Stimulated activated CD8-positive, alpha-beta memory T cell treated with anti-CD3 and anti-CD28 coated beads, Interleukin-15, amount 100 ng/mL, for 24 hours (primary cell): ENCODE measurements at places on chromosomes 12 and 14.

DNA sequence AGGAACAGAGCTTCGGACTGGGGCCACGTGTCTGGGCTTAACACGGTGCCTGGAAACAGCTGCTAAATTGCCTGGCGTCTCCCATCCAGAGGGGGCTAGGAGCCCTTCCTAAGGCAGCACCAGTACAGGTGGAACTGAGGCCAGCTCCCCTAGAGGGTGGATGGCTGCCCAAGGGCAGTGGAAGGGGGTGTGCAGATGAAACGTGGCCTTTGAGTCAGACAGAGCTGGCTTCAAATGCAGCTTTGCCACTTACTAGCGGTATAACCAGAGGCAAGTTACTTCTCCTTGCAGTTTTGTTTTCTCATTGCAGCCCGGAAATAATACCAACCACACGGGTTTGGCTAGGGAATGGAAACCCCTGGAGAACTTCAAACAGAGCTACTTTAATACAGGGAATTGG is 59.3 kb upstream of the SLC24A4 start:
- DNase-seq, result no peak

- no peak for DNase-seq
These were observed 114.3 kb downstream of the ADCK1 start for GRCh38 chr14:77914073-77914721.

DNA sequence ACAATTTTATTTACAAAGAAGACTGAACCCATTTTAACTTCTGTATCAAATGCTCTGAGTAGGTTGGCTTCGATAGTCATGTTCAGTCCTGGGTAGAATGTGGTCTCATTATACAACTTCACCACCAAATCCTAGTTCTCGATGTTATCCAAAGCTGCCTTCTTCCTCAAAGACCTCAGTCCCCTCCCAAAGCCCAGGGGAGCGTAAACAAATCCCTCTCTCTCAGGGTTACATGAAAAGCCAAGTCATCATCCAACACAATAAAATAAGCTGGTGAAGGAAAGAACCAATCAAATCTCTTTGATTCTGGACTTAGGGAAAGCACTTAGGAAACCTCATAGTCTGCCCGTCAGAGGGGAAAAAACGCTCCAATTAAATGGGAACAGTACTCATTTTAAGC is 9.1 kb downstream of the PTCSC3 start:
- DNase-seq, result no peak

- DNase-seq, result no peak
These were observed 276.9 kb upstream of the PRKD1 start for GRCh38 chr14:30204431-30204980.

DNA sequence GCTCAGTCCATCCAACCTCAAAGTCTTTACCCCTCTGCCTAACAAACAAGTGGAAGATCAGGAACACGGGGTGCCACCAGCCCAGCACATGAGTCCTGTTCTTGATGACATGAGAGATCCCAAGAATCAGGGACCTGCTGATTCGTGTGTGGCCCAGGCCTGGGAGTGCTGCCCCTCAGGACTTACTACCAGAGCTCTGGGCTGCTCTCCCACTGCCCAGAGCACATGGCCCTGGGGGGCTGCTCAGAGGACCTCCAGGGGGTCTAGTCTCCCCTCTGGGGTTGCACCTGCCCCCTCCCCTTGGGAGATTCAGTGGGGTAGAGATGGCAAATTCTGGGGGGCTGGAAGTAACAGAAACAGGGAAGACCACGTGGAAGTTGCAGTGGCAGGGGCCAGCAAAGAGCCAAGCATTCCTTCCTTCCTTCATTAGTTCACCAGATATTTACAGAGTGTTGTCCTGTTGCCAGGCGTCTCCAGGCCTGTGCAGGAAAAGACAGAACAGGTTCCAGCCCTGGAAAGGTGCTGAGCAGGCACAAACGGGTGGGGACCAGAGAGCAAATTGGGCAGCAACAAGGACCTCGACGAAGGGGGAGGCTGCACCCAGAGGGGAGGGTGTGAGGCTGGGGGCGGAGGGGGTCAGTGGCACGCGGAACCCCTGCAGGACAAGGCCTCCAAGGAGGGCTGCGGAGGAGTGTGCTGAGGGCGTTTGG is 45.1 kb upstream of the MEG3 start:
- no peak for DNase-seq

- DNase-seq, result no peak
These were observed 96.7 kb downstream of the SLC25A47 start for GRCh38 chr14:100419856-100420255.

- no peak for DNase-seq
These were observed 95.1 kb downstream of the TTC8 start for GRCh38 chr14:88919502-88919901.

DNA sequence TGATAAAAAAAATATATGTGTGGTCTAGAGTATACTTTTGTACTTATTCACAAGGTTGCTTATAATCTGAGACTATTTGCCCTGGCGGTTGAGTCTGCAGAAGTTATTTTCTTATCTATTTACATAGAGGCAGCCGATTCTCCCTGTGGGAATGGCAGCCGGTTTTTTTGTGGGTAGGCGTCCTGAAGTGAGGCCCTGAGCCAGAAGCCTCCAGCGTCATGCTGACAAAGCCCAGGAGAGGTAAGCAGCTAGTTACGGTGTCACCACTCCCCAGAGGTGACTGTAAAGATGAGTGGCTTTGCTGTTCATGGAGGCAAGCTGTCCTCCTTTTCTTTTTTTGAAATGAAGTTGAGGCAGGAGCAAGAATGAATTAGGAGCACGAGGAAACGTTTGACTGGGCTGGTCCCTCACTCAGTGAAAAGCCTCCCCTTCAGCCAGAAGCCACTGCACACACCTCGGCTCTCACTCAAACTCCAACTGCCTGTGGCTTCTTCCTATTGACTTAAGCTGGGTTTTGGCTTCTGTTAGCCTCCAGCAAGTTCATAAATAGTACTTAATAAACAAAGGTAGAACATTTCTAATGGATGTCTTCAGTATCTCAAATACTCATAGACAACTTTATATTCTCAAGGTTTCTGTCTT is 21.5 kb downstream of the PAX9 start:
- DNase-seq, result no peak

GRCh38 chr12:11787437-11787836 is 138.0 kb downstream of the ETV6 start:
- no peak for DNase-seq

- no peak for DNase-seq
These were observed 30.9 kb upstream of the ANKRD9 start for GRCh38 chr14:102540315-102541028.

GRCh38 chr14:30162066-30162465 is 234.4 kb upstream of the PRKD1 start:
- no peak for DNase-seq

- no peak for DNase-seq
These were observed 51.0 kb downstream of the WDHD1 start for GRCh38 chr14:54975856-54976255.

GRCh38 chr12:53543539-53543938 is 36.3 kb upstream of the NPFF start:
- peak; percentile 1 for DNase-seq

- DNase-seq, result no peak
These were observed 867.5 kb upstream of the TMEM132C start for GRCh38 chr12:127399451-127399850.

DNA sequence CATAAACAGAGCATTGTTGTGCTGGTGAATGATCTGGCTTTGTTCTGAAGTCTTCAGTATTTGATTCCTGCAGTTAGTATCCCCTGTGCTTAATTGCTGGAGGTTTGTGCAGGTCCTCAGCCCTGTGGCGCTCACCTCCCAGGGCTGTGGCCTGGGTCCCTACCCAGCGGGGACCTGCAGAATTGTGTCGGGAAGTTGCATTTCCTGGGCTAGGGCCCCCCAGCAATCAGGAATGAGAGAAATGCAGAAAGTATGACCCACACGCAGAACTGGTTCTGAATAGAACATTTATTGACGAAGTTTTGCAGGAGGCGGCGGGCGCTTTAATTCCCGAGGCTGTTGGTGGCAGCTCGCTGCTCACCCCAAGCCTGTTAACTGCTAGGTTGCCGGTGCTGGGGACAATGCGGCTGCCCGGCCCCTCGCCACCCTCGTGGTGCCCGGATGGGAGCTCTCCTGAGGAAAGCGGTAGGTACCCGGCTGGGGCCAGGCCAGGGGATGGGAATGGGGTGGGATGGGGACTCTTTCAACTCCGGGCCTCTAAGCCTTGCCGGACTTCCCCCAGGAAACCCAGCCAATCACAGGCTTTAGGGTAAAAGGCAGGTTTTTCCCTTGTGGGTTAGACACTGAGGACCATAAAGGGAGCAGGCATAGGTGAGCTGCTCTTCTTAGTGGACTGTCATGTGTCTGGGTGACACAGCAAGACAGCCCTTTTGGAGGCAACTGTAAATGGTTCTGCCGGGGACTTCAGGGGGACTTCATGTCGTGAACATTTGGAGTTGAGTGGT is 11.6 kb downstream of the PLEKHG3 start:
- DNase-seq, result no peak

DNA sequence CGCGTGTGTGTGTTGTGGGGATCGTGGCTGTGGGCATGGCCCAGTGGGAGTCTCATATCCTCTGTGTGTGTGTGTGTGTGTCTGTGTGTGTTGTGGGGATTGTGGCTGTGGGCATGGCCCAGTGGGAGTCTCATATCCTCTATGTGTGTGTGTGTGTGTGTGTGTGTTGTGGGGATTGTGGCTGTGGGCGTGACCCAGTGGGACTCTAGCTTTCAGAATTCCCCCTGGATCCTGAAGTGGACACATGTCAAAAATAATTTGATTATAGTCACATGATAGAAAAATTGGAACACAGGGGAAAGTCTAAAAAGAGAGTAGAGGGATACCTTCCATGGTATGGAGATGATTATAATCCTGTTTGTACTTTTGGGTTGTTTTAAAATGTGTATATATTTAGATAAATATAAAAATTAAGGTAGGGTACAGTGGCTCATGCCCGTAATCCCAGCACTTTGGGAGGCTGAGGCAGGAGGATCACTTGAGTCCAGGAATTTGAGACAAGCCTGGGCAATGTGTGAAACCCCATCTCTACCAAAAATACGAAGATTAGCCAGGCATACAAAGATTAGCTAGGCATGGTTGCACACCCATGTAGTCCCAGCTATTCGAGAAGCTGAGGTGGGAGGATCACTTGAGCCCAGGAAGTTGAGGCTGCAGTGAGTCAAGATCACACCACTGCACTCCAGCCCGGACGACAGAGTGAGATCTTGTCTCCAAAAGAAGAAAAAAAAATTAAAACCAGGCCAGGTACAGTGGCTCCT is 11.0 kb downstream of the PAPLN start:
- DNase-seq, result no peak

DNA sequence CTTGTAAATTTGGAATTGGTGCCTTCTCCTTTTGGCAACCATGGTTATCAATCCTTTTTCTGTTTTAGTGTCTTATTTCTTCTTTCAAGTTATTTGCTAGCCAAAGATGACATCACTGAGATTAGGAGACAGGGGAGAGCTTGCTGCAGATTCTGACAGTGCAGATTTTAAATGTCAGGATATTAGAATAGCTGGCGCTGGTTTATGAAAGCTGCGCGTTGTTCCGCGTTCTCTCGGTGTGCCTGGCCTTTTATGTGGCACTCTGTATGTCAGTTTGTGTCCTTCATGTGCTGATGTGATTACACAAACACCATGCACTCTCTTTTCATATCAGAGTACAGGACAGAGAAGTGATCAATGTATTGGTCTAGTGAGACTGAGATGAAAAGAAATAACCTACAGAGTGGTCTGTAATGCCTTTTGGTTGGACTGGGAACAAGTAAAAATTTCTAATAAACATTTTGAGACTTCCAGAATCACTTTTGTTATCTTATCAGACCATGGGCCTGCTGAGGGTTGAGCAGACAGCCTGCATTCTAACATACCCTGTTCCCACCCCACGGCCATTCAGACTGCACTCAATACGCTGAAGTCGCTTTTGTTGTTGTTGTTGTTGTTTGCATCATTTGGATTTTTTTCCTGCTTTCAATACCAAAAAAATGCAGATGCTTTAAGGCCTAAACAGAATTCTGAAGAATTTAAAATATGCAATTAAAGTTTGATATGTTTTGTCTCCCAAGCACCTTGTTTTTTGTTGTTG is 49.7 kb upstream of the TRAF3 start:
- DNase-seq, result no peak

DNA sequence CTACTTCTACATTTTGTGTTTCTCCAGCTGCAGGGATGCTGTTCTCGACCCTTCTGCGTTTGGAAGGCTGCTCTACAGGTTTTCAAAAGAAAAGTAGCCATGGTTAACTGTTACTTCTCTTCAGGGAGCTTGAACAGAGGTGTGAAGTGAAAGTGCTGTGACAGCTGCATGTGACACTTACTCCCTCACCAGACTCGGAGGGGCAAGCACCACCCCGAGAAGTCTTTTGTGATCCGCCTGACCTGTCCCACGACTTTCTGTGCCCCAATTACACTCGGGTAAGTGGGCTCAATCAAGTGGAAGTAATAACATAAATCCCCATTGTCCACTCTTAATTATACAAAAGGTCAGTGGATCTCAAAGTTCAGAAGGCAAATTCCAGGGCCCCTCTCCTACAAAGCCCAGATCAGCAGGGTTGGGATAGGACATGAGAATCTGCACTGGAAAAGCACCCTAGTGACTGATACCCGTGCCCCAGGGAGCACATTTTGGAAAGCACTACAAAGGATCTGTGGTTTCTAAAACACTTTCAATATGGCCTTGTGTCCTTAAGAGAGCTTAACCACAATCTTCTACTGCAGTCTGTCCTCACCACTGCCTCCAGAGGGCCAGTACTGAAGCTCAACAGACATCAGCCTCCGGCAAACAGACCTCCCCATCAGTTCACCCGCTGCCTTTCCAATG is 11.5 kb downstream of the FICD start:
- DNase-seq, result no peak

- no peak for DNase-seq
These were observed 354.9 kb upstream of the FAR2 start for GRCh38 chr12:28794211-28794610.

GRCh38 chr12:107167756-107168155 is 74.4 kb upstream of the CRY1 start:
- no peak for DNase-seq

DNA sequence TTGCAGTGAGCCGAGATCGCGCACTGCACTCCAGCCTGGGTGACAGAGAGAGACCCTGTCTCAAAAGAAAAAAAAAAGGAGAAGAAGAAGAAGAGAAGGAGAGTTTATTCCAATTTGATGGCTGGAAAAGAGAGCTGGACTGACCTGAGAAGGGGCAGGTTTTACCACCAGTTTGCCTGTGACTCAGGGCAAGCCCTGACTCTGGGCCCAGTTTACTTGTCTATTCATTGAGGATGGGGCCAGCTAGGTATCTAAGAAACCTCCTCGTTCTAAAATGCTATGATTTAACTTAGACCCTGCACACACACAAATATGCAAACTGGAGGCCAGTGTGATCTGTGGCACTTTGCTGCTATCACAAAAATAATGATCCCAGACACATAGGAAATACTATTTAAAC is 155.0 kb downstream of the FOXN3 start:
- no peak for DNase-seq

DNA sequence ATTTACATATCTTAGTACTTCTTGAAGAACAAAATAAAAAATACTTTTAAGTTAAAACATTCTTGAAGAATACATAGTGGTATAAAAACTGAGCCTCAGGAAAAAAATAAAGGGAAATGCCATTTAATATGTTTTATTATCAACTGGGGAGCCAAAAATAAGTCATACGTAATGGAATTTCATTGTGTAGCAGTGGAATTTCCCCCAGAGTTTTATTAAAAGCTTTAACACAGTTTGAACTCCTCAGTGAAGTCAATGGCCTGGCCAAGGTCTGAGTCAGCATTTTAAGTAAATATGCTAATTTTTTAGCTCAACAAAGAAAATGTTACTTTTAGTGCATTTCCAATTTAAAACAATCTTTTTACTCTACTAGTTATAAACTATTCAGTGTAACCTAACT is 350.1 kb upstream of the ATP2B1 start:
- DNase-seq, result no peak
